ENCODE measurements at places on chromosomes 16 and 17.

DNA sequence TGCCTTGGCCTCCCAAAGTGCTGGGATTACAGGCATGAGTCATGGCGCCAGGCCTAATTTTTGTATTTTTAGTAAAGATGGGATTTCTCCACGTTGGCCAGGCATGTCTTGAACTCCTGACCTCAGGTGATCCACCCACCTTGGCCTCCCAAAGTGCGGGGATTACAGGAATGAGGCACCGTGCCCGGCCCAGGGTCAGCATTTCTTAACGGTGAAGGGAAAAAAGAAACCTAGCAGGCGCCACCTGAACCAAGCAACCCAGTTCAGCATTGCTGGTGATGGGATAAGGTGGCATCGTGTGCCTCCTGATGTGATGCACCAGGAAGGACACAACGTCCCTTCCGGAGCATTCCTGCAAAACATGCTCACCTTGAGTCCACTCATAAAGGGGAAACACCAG, 2.2 kb upstream of the CLCN7 start:
- no peak for DNase-seq

GRCh38 chr17:31877911-31878702, 19.1 kb upstream of the COPRS start:
- DNase-seq = no peak

DNA sequence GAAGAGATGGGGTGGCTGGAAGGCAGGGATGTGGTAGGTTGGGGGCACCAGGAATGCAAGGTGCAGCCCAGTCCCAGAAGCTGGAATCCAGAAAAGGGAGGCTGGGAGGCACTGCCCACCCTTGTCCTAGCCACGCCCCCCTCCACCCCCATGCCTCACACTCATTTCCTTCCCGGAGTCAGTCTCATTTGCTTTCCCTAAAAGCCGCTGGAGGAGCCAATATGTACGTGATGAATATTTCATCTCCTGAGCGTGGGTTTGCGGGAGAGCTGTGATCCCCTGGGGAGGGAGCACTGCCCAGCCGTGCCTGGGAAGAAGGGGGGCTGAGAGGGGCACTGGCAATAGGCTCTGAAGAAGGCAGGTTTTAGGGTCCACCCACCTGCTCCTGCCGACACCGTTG, 124.5 kb upstream of the LHX1 start:
- DNase-seq = no peak

DNA sequence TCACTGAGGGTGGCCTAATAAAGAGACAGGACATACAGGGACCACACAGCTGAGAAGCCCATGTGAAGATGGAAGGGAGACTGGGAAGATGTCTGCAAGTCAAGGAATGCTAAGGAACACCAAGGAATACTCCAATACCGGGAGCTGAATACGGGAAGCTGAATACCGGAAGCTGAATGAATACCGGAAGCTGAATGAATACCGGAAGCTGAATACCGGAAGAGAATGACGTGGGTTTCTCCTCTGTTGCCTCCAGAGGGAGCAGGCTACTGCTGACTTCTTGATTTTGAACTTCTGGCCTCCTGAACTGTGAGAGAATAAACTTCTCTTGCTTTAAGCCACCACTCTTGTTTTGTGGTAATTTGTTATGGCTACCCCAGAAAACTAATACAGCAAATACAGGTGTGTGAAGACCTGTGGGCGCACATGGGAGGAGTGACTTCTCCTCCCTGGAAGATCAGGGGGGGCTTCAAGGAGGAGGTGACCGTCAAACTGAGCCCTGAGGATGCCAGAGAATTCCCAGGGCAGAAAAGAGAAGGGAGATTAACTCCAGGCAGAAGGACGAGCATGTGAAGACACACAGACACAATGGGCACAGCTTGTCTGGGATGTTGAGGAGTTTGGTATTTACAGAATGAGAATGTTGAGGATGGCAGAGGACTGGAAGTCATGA, 259.9 kb downstream of the IRF8 start:
- no peak for DNase-seq

GRCh38 chr17:64157669-64158180, 27.8 kb upstream of the ERN1 start:
- no peak for DNase-seq

GRCh38 chr16:26087091-26087490, 395.3 kb downstream of the HS3ST4 start:
- DNase-seq = no peak

All from HuH-7 (cell line).